ENCODE measurements at places on chromosomes 11 and 22.

- DNase-seq = no peak
Observed at GRCh38 chr11:46697303-46697702, 3.1 kb downstream of the ARHGAP1 start.

DNA sequence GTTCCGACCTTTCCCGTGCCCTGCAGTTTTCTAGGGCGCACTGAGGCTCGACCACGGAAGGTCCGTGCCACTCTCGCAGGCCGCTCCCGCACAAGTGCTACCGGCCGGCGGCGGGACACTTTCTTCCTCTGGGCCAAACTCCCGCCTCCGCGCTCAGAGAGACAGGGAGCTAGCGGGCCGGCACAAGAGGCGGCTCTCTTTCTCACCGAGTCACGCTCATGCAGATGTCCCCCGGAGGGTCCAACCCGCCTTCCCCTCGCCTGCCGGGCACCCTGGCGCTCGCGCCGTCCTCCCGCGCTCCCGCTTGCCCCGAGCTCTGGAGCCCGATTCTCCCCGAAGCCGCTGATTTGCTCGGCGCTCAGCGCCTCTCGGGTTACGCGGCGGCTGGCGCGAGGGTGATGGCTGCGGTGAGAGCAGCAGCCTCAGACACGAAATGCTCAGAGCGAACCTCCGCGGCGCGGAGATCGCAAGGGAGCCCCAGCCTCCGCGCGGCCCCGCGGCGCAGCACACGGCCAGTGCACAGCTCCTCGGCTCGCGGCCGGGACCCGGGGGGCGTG, 1.0 kb downstream of the LMO1 start:
- peak; percentile 15 for DNase-seq

DNA sequence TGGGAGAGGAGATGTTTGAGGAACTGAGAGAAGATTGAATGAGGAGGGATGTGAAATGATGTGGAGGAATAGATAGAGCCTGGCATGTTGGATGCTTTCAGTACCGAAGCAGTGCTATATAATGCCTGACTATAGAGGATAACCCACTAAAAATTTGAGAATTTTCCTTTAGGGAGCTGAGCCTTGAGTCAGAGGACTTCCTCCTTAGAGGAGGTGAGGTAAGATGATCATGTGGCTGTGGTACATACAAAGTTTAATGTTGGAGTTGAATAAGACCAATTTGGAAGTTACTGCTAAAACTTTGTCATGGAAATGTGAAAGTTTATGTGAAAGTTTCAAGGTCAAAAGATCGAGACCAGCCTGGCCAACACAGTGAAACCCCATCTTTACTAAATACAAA, 66.9 kb downstream of the YAP1 start:
- DNase-seq = no peak

DNA sequence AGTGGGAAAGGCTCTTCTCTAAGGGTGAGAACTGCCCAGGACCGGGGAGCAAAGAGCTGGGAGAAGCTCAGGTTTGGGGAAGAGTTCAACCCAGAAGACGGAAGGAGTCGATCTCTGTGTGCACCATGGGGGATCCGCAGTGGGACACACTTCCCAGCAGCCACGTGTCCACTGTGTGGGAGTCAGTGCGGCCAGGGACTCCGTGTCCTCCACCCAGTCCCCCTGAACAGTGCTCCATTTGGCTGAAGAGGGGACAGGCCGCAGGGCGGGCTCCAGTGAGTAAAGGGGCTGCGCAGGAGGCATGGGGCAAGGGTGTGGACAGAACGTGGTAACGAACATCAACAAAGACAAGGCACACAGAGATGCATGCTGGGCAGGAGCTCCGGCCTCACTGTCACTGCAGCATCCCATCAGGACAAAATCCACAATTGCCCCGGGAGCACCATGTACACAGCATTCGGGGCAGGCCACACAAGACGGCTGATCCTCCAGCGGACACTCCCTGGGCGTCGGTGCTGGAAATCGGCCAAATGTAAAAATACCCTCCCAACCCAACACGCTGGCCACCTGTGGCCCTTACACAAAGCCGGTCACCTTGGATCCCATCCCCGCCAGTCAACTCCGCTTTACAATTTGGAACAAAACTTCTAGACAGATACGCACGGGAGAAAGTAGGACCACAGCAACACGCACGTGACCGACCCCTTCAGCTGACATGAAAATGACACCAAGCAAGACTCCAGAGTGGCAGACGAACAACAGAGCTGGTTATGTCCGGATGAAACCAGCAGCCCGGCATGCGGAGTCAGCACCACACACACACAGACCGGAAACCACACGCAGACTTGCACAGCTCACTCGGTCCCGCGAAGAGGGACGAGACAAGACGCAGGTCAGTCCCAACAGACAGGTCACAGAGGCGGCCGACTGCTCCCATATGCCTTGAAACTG, 366.8 kb downstream of the SHANK2 start:
- DNase-seq = peak; percentile 88

DNA sequence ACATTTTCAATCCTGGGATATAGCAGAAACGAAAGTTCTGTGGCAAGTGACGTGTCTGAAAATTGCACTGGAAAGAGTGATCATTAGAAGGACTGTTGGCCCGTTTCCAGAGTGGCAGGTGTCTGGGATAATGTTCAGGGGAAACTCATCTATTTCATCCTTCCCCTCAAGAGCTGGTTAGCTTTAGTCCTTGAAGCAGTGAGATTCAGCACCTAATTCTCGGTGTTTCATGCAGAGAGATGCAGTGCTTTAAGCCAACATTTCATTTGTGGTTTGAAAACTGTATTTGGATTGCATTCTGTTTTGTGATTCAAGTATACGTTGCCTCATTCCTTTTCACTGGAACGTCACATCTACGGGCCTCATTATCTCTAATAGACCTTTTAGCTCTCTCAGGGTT, 205.0 kb upstream of the RAG2 start:
- peak; percentile 28 for DNase-seq

DNA sequence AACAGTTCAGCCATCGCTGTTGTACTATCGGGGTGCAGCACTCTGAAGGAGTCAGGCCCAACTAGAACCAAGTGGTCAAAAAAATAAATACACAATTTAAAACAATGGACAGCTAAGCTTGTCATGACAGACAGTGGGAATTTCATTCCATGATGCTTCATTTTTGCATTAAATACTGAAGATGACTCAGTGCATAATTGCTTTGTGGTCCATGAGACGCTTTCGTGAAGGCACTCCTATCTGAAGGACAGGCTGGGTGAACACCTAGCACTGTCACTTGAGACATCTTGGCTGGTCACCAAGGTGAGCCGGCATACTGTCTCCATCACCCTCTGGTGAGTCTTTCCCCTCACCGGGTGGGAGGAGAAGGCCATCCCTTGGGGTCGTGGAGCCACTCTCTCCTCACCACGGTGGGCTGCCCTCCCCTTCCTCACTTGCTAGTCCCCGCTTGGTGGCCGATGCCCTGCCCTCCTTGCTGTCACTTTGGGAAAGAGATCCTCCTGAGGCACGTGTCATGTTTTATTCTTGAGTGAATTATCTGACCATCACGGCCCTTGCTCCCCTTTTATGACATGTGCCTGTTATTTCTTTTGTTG, 4.9 kb upstream of the TESMIN start:
- DNase-seq = no peak

- DNase-seq = no peak
Observed at GRCh38 chr11:108592591-108593213, 866 bp downstream of the EXPH5 start.

DNA sequence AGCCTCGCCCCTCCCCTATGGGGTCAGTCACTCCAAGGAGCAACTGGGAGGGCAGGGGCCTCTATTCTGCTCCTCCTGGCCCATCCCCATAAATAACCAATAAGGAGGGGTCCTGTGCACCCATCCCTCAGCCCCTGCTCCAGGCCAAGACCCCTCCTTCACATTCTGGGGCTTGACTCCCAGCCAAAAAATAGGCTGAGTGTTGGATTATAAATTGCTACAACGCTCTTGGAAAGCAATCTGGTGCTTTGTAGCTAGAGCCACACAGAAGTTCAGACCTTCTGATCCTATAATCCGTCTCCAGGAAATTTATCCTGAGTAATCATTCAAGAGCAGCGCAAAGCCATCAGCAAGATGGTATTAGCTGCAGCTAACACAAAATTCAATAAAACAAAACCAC, 42.5 kb downstream of the ABCC8 start:
- DNase-seq = no peak

GRCh38 chr11:66228521-66228920, 39.9 kb upstream of the RAB1B start:
- DNase-seq = no peak

GRCh38 chr11:45470151-45470793, 184.1 kb upstream of the SYT13 start:
- DNase-seq = no peak

GRCh38 chr11:10695833-10696232, 2.3 kb upstream of the IRAG1 start:
- DNase-seq = no peak

- DNase-seq = no peak
Observed at GRCh38 chr11:133753150-133753549, 92.2 kb downstream of the SPATA19 start.

- no peak for DNase-seq
Observed at GRCh38 chr11:127451861-127452260, 451.3 kb upstream of the KIRREL3 start.

GRCh38 chr11:112425121-112425520, 164.5 kb upstream of the PLET1 start:
- DNase-seq = no peak

- DNase-seq = no peak
Observed at GRCh38 chr22:23119494-23120414, 22.0 kb downstream of the RSPH14 start.

DNA sequence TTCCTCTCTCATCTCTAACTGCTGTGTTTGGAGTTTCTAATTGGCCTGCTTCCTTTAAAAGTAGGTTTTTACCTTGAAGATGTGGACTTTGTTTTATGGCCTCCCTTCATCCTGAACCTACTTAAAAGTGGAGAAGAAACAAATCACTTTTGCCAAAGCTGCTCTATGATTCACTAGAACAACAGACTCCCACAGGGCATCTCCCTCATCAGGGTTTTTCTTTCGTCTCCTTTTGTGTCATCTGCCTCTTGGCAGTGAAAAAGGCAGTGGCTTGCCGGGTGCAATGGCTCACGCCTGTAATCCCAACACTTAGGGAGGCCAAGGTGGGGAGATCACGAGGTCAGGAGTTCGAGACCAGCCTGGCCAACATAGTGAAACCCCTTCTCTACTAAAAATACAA, 186.6 kb upstream of the MTNR1B start:
- no peak for DNase-seq

DNA sequence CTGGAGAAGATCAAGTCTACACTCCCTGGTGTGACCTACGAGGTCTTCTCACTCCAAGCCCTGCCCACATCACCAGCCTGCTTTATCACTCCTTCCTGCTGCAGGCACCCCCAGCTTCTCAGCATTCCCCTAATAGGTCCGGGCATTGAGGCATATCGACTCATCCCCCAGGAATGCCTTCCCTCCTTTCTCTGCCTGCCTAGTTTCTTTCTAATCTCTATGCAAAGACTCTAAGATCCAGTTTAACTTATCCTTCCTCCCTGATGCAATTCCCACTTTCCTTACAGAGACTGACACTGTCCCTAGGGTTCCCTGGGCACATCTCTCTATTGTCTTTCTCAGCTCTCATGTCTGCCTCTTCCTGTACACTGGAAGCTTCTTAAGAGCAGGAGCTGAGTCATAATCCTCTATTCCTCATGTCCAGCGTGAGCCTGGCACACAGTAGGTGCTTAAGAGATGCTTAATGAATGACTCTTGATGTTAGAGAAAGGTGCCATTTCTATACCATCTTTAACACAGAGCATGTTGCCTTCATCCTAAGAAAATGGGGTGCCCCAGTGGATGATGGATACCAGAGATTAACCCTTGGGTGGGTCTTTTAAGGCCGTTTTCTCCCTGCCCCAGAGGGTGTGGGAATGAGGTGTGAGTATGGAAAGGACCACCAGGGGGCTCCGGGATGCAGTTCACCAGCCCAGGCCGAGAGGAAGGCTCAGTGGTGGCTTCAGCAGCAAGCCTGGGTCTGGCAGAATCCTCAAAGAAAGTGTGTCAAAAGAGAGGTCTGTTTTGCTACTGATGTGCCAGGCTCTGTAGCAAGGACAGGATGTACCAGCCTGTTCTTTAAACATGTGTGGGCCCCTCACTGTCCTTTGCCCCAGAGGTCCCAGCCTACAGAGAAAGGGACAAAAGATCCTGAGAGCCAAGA, 34.7 kb downstream of the PARVA start:
- DNase-seq = peak; percentile 50

- DNase-seq = no peak
Observed at GRCh38 chr11:73659961-73660360, 13.6 kb downstream of the PLEKHB1 start.

DNA sequence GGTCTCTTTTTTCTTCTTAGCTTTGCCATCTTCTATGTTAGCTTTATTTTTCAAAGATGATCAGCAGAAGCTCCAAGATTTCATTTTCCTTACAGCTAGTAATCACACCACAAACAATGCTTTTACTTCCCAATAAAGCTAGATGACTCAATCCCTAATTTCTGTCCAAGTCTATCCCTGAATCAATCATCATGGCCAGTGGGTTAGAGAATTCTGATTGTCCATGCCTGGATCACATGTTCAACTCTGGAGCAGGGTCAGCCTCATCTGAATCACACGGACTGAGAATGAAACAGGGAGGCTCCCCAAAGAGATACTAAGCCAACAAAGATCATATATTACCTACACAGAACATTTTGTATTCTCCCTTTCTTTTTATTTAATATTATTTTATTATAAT, 79.6 kb downstream of the BBOX1 start:
- DNase-seq = no peak

DNA sequence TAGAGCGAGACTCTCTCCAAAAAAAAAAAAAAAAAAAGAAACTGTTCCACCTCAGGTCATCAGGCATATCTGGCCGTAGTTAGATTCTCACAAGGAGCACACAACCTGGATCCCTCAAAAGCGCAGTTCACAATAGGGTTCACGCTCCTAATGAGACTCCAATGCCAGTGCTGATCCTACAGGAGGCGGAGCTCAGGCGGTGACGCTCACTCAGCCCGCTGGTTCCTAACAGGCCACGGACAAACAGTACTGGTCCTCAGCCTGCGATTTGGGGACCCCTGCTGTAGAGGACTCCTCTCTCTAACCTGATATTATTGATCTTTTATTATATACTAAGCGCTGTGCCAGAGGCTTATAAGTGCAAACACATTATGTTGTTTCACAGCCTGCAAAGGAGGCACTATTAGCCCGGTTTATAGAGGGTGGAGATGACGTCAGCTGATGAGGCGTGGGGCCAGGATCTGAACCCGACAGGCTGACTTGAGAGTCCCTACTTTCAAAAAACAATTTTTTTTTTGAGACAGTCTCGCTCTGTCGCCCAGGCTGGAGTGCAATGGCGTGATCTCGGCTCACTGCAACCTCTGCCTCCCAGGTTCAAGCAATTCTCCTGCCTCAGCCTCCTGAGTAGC, 4.9 kb upstream of the MAFF start:
- DNase-seq = no peak
